ENCODE measurements at places on chromosomes 6 and 20.

DNA sequence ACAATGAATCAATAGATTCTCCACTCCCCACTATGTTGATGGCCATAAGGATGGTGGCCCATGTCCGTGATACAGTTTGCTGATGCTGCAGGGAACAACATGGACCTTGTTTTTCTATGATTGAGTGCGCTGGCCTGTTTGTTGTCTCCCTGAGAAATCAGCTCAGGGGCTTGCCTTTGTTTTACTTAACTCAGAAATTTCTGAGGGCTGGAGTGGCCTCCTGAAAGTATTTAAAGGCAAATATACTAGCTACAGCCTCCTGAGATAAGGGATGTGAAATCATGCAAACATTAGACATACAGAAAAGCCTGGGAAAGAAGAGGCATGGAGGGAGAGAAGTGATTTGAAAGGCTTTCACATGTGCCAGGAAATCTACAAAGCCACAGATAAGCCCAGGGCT lies 170.3 kb upstream of the FLRT3 start:
- H3K4me3 ChIP-seq = no peak overlapping the region
- H3K27ac ChIP-seq = no peak overlapping the region
- no peaks in the 10 kb centered on the region for H3K27me3 ChIP-seq
- H3K36me3 ChIP-seq = no peaks in the 10 kb centered on the region
- no peak for DNase-seq

DNA sequence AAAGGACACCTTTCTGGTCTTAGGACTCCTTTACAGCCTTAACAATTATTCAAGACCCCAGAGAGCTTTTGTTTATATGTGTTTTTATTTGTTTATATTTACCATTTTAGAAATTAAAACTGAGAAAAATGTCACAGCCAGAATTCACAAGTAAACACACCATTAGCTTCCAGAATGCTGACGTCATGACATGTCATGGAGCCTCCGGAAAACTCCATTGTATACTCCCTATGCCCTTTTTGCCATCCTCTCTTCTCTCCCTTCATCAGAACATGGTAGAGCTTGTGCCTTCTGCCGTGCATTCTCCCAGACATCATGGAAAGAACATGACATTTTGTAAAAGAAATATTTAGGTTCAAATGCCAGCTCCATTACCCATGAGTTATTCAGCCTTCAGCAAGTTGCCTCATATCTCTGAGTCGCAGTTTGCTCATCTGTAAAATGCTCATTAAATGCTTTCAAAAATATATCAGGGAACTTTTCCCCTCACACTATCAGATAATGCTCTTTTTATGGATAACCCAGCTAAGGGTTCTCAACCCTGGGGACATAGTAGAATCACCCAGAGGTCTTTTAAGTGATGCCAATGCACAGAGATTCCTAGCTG lies 27.8 kb downstream of the TNFAIP3 start:
- DNase-seq = no peak
- H3K4me3 ChIP-seq = no peak overlapping the region
- H3K27ac ChIP-seq = no peak overlapping the region
- no peaks in the 10 kb centered on the region for H3K36me3 ChIP-seq

GRCh38 chr6:22437665-22438064 lies 131.7 kb upstream of the HDGFL1 start:
- no peak for DNase-seq
- no peaks in the 10 kb centered on the region for H3K36me3 ChIP-seq
- no peak overlapping the region for H3K4me3 ChIP-seq

- H3K27ac ChIP-seq = no peak overlapping the region
- H3K4me3 ChIP-seq = no peak overlapping the region
- no peak for DNase-seq
These were observed 18.0 kb upstream of the RSPH3 start for GRCh38 chr6:159017757-159018559.

- peak overlapping the region; percentile 61 for H3K4me3 ChIP-seq
- no peak for DNase-seq
- H3K27ac ChIP-seq = peak overlapping the region; percentile 95
- no peaks in the 10 kb centered on the region for H3K27me3 ChIP-seq
These were observed 937 bp downstream of the AKAP7 start for GRCh38 chr6:131136021-131136786.

DNA sequence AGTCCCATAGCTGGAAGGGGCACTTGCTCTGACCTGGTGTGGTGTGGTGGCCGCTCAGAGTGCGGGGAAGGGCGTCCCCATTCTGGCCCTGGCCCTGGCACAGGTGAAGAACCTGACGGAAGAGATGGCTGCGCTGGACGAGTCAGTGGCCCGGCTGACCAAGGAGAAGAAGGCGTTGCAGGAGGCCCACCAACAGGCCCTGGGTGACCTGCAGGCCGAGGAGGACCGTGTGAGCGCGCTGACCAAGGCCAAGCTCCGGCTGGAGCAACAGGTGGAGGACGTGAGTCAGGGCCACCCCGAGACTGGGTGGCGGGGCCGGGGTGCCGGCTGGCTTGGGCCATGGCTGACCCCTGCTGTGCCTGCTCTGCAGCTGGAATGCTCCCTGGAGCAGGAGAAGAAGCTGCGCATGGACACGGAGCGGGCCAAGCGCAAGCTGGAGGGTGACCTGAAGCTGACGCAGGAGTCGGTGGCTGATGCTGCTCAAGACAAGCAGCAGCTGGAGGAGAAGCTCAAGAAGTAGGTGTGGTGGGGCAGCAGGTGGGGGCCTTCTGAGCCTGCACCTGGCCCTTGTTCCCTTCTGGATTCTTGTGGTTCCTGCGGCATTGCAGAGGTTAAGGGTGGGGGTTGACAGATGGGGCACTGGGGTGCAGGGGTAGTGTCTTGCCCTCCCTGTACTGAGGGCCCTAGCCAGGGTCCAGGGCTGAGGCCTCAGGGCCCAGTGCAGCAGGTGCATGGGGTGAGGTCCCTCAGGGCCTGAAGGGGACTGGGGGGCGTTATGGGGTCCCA lies 40.8 kb downstream of the MYH7B start:
- peaks cover 15% of the 10 kb centered on the region for H3K4me1 ChIP-seq
- no peak overlapping the region for H3K27ac ChIP-seq
- DNase-seq = no peak
- no peaks in the 10 kb centered on the region for H3K27me3 ChIP-seq

GRCh38 chr6:133991096-133991593 lies 38.1 kb downstream of the TBPL1 start:
- no peak overlapping the region for H3K4me3 ChIP-seq
- peak overlapping the region; percentile 63 for H3K27ac ChIP-seq
- H3K4me1 ChIP-seq = peaks cover 17% of the 10 kb centered on the region
- no peak for DNase-seq

DNA sequence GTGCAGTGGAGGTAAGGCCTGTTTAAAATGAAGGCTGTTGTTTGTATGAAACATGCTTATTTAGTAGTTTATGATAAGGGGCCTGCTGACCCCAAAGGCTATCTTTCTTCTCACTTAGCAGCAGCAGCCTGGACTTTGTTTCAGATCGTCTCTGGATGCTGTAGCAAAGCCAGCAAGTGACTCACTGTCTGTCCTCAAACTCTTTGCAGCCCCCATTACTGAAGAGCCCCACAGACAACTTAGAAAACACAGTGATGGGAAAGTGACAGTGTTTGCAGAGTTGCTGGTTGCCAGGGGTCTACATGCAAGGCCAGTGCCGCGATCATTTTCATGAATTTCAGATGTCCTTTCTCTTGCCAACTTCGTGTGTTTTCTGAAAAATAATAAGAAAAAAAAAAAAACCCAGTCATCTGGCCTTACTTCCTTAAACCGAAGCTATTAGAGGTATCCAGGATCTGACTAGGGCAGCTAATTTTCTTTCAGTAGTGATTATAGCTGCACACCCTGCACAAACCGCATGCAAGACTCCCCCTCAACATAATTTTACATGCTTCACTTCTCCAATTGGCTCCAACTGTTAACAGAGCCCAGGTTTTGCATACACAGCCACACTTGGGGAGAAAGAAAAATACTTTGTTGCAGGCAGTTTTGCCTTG lies 11.6 kb upstream of the F13A1 start:
- H3K4me1 ChIP-seq = no peaks in the 10 kb centered on the region
- H3K27me3 ChIP-seq = no peaks in the 10 kb centered on the region
- no peak overlapping the region for H3K27ac ChIP-seq
- H3K36me3 ChIP-seq = no peaks in the 10 kb centered on the region
- DNase-seq = no peak

DNA sequence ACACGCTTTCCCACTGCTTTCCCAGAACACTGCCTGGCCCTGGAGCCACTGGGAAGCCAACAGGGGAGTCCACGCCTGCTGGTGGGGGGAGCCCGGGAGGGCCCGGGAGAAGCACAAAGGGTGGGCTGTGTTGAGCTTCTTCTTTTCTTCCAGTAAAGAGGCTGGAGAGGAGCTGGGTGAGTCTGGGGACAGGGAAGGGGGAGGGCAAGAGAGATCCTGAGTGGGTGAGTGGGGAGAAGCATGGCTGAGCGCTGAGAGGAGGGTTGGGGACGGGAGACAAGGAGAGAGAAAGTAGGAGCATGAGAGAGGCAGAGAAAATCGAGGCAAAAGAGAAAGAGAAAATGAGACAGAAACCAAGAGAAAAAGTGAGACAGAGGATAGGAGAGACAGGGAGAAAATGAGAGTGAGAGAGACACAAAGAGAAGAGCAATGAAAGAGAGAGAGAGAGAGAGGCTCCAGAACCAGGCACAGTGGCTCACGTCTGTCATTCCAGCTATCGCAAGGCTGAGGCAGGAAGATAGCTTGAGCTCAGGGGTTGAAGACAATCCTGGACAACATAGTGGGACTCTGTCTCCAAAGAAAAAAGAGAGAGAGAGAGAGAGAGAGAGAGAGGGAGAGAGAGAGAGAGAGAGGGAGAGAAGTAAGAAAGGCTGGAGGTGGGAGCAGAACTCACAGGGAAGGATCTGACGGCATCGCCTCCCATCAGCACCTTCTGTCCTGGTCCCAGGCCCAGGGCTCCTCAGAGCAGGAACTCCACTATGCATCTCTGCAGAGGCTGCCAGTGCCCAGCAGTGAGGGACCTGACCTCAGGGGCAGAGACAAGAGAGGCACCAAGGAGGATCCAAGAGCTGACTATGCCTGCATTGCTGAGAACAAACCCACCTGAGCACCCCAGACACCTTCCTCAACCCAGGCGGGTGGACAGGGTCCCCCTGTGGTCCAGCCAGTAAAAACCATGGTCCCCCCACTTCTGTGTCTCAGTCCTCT lies 2.0 kb downstream of the LST1 start:
- H3K4me1 ChIP-seq = no peaks in the 10 kb centered on the region
- H3K36me3 ChIP-seq = no peaks in the 10 kb centered on the region
- DNase-seq = no peak
- H3K27ac ChIP-seq = no peak overlapping the region
- H3K27me3 ChIP-seq = peaks cover 30% of the 10 kb centered on the region

- H3K27me3 ChIP-seq = no peaks in the 10 kb centered on the region
- H3K36me3 ChIP-seq = no peaks in the 10 kb centered on the region
- H3K27ac ChIP-seq = no peak overlapping the region
These were observed 2.1 kb downstream of the MAPK13 start for GRCh38 chr6:36132246-36132895.

DNA sequence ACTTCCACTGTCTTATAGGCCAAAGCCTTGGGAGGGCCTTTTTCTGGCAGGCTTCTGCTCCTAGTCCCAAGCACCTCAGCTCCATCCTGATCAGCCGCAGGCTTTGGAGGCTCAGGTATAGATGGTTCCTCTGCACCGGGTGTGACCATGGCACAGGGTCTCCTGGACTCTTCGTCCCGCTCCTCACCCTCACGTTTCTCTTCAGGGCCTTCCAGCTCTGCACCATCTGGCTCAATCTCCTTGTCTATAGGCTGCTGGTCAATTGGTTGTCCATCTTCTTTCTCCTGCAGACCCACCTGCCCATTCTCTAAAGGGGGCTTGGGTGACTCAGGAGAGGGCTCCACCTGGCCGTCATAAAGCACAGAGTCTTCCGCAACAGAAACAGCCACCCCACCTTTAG lies 37.0 kb downstream of the BFSP1 start:
- H3K27ac ChIP-seq = no peak overlapping the region
- no peaks in the 10 kb centered on the region for H3K27me3 ChIP-seq
- no peaks in the 10 kb centered on the region for H3K36me3 ChIP-seq
- no peak overlapping the region for H3K4me3 ChIP-seq
- DNase-seq = no peak

DNA sequence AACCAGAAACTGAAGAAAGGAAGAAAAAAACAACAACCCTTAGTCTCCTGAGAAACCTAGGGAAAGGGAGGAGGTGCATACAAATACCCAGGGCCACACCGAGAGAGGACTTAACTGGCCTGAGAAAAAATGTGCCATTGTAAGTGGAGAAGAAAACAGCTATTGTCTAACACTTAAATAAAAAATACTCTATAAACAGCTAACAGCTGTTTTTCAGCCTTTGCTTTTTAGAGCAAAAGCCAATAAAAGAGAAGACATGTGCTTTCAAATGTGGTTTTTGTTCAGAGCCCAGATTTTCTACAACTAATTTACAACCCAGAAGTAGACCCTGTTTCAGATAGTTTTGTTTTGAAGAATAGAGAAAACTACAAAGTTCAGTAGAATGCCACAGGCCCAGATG lies 56.0 kb upstream of the SLC22A16 start:
- no peaks in the 10 kb centered on the region for H3K36me3 ChIP-seq
- H3K4me1 ChIP-seq = peaks cover 16% of the 10 kb centered on the region
- no peaks in the 10 kb centered on the region for H3K27me3 ChIP-seq
- DNase-seq = no peak
- H3K4me3 ChIP-seq = no peak overlapping the region
